ENCODE measurements at places on chromosomes 11 and 22.

GRCh38 chr11:42296910-42297309 is 837.5 kb upstream of the LRRC4C start:
- DNase-seq = no peak

DNA sequence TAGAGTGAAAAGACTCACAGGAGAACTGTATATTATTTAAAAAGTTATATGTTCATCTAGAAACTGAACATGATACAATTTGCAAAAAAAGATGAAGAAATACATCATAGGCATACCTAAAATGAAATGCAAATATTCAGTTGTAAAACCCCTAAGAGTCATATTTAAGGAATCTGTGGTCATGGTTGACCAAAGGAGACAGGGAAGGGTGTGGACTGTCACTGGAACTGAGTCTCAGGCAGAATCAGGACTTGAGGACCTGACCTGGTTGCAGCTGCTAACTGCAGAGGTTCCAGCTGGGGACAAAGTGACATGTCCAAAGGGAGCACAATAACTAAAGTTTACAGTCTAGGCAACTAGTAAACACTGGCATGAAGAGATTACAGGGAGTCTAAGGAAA is 211.3 kb upstream of the RAG2 start:
- DNase-seq = no peak

- DNase-seq = no peak
These were observed 931.1 kb upstream of the TENM4 start for GRCh38 chr11:80371931-80372330.

DNA sequence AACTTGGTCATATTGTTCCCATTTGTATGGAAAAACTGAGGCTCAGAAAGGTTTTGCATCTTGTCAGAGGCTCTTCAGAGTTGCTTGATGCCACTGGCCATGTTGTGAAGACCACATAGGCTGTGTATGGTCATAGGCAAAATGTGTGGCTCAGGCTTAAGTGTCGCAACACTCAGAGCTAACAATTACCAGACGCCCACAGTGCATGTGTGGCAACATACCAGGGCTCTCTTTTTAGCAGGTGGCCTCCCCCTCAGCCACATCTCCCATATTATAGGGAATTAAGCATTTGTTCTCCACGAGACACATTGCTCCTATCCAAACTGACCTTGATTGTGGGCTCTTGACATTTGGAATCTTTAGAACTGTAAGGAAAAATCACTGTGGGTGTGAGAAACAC is 802.5 kb downstream of the DLG2 start:
- no peak for DNase-seq

DNA sequence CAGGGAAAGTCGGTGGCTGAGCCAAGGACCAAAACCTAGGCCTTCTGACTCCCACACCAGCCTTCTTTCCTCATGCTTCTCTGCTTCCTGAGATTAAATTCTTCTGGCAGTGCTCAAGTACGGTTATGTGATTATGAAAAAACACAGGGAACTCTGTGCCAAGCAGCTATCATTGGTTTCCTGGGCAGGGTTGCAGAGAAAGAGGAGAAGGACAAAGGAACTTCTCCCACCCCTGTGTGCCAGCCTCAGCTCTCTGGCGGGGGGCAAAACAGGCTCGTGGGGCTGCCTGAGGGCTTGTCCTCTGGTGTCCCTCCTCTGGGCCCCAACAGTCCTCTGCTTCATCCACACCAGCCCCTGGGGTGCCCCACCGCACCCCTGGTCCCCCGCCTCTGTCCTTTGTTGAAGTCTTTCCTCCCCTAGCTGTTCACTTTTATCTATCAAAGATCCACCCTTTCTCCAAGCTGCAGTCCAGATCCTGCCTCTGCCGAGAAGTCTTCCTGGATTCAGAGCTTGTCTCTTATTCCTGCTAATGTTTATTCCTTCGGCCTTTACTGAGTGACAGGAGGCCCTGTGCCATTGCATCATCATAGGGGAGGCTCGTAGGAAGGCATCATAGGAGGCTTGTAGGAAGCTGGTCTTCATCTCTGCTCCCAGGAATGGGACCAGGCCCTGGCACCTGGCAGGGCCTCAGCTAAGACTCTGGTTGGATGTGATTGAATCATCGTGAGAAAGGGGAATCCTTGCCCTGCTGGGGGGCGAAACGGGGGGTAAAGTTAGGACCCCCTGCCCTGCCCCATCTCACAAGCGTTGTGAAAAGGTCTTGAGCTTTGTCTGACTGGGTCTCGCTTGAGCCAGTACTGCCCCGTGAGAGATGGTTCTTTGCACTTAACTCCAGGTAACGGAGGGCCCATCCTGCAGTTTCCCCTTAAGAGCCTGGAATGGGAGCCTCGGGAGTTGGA is 11.5 kb upstream of the FTH1 start:
- no peak for DNase-seq

DNA sequence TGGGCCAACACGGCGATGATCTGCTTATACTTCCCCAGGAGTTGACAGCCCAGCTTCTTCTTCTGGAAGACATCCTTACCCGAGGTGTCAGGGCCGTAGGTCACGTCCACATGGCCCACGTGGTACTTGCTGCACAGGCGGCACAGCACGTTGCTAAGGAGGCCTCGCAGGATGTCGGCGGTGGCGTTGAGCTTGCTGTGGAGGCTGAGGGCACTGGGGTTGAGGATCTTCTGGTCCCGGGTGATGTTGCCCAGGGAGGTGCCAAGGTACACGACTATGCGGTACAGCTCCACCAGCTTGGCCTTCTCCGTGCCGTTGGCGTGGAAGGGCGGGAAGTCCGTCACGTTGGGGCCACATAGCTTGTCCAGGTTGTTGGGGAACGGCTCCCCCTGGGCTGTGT is 2.9 kb downstream of the LIF start:
- no peak for DNase-seq

GRCh38 chr11:94424662-94425061 is 23.4 kb upstream of the GPR83 start:
- DNase-seq = no peak

- DNase-seq = no peak
These were observed 65.5 kb downstream of the GGTLC2 start for GRCh38 chr22:22709719-22710445.

DNA sequence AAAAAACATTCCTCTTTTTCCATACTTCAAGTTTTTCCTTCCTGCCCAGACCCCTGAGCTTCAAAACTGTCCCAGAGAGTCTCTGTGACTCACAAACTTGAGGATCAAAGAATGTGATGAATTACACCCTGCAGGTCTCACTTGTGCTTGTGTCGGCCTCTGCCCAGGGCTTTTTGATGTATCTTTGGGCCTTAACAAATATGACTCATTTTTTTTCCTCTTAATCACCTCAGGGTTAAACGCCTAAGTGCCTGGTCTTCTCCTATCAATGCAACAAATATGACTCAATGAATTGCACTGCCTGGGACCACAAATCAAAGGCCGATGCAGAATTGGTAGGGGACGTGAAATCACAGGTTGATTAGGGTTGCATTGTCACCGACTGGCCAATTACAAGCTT is 267.7 kb downstream of the LARGE1 start:
- no peak for DNase-seq

DNA sequence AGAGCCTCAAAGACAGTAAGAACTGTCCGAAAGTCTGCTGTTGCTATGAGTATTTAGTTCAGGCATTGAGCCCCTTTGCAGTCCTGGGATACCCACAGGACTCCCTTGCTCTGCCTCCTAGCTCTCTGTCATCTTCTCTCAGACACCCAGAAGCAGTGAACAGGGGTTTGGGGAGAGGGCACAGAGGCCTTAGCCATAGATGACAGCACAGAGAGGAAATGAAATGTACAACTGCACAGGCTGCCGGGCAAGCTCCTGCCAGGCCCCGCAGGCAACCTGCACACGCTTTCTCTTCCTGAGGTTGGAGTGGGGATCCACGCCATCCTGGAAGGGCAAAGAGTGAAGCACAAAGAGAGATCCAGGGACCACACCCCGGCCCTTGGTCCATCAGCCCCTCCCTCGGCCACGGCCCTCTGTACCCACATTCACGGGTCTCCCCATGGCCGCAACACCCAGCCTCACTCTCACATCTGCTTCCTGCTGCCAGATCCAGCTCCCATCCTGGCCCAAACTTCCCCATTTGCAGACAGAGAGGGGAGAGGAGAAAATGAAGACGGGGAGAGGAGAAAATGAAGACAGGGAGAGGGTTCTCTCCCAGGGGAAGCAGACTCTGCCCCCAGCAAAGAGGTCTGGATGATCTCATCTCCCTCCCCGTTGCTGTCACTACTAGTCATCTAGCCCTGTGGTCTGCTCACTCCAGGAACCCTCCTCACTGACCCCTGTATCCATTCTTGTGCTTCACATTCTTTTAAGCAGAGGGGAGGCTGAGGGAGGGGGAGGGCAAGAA is 40.7 kb downstream of the CD6 start:
- no peak for DNase-seq

Data from stimulated activated CD4-positive, alpha-beta T cell treated with anti-CD3 and anti-CD28 coated beads, Interleukin-2, amount 100 ng/mL, for 4 hours (primary cell).